ENCODE measurements at places on chromosomes 7 and 10. TPM values are rescaled to one million over a fixed set of nuclear protein-coding genes. Genes with fewer than 3 reads are reported as not detected.

The NEBL gene
- total RNA-seq: 7.6 TPM

The STEAP1 gene
- 27.2 TPM for total RNA-seq

The TAS2R3 gene
- not detected for total RNA-seq

The LLCFC1 gene
- total RNA-seq: not detected

The SH2D4B gene
- total RNA-seq: not detected

The ATXN7L1 gene
- 4.4 TPM for total RNA-seq

The JMJD1C gene
- 86.7 TPM for total RNA-seq

The SPOCK2 gene
- total RNA-seq: 1.2 TPM

The VWC2 gene
- total RNA-seq: not detected

The CALHM1 gene
- not detected for total RNA-seq

The RPA3 gene
- 30.0 TPM for total RNA-seq

The EEPD1 gene
- total RNA-seq: 8.1 TPM

The CLRN3 gene
- total RNA-seq: not detected

The MUC3A gene
- not detected for total RNA-seq

The CHST3 gene
- total RNA-seq: 12.9 TPM

The INA gene
- 1.1 TPM for total RNA-seq

The ERVW-1 gene
- not detected for total RNA-seq

The UCMA gene
- total RNA-seq: not detected

The C10orf90 gene
- total RNA-seq: not detected

The UNCX gene
- not detected for total RNA-seq

The NUTM2B gene
- total RNA-seq: not detected

The KIAA1549 gene
- 3.8 TPM for total RNA-seq

The ZSWIM8 gene
- total RNA-seq: 64.2 TPM

The MALRD1 gene
- total RNA-seq: not detected

The VOPP1 gene
- 155 TPM for total RNA-seq

The LFNG gene
- 4.5 TPM for total RNA-seq

The CASTOR2 gene
- 5.4 TPM for total RNA-seq

The IDE gene
- 24.5 TPM for total RNA-seq

The GPR146 gene
- total RNA-seq: 7.8 TPM

The ADRB1 gene
- total RNA-seq: 2.1 TPM

The GPER1 gene
- 0.79 TPM for total RNA-seq

The STAG3 gene
- 0.13 TPM for total RNA-seq

The ADO gene
- 16.7 TPM for total RNA-seq

The HECW1 gene
- not detected for total RNA-seq

The CALY gene
- total RNA-seq: not detected

The ZNF33A gene
- 6.9 TPM for total RNA-seq

The H2BK1 gene
- not detected for total RNA-seq

The GRID2IP gene
- total RNA-seq: not detected

The NUTM2D gene
- total RNA-seq: 1.9 TPM

The MRLN gene
- not detected for total RNA-seq

The MYOF gene
- 256 TPM for total RNA-seq

The SHH gene
- 0.20 TPM for total RNA-seq

The GNAT3 gene
- total RNA-seq: not detected

The SPDYE2B gene
- total RNA-seq: not detected

The RAPGEF5 gene
- 56.5 TPM for total RNA-seq

The STOX1 gene
- 0.59 TPM for total RNA-seq

The TDRD1 gene
- not detected for total RNA-seq

The NRCAM gene
- 26.8 TPM for total RNA-seq

The ARPC1B gene
- total RNA-seq: 654 TPM

The GFRA1 gene
- total RNA-seq: 3.7 TPM

The AGBL3 gene
- 2.1 TPM for total RNA-seq

The HTR5A gene
- total RNA-seq: not detected

The SCIN gene
- total RNA-seq: 0.13 TPM
